ENCODE measurements at places on chromosomes 11 and 22.

DNA sequence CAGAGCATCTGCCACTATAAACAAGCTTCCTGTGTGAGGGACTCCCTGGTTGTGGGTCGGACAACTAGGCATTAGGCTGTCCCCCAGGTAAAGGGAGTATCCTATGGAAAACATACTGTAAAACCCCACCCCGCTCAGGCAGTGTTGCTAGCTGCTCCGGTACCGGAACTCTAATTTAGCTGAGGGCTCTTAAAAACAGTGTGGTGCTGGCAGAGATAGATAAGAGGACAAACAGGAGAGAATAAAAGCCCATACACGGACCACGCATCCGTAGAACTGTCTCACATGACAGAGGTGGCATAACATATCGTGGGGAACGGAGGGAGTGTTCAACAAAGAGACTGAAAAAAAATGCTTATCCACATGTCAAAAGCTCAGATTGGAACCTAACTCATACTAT lies 3.4 kb upstream of the MOGAT2 start:
- DNase-seq = no peak

DNA sequence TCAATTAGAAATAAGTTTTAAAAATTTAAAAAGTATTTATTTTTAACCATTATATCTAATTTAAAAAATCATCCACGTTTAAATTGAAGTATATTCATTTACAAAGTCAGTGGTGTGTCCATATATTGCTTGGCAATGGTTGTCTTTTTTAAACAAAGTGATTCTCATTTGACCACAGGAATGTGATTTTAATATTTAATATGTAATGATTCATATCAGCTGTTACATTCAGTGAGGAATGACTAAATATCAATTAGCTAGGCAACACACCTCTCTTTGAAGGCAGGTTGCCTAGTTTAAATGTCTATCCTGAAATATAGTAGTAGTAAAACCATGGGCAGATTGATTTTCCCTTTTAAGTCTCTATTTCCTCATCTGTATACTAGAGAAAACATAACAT lies 392.2 kb upstream of the CCDC179 start:
- DNase-seq = no peak

- no peak for DNase-seq
Measured at GRCh38 chr11:26522912-26523610, 49.0 kb downstream of the MUC15 start.

- no peak for DNase-seq
Measured at GRCh38 chr11:70848243-70848750, 404.1 kb downstream of the SHANK2 start.

DNA sequence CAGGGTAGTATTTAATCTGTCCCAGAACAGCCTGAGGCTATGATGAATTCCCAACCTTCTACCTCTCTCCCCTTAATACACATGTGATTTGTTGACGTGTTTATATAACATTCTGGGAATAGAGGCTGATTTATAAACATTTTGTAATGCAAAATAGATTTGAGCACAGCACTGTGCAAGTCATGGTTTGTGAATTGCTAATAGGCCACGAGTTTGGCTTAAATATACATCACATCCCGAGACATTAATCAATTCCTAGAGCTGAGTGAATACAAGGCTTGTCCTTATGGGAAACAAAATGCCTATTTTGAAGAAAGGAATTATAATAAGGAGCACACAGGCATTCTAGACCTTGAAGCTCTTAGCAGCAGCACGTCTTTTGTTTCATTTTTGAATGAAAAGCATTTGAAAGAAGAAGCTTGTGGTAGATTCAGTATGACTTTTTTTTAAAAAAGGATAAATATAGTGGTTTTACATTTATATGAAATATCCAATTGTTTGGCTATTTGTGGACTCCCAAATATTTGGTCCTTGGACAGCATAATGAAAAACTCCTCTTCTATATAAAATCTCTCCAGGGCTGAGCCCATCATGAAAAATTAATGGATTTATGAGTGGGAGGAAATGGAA lies 116.4 kb downstream of the SLC17A6 start:
- DNase-seq = no peak

- DNase-seq = no peak
Measured at GRCh38 chr11:34508524-34508923, 5.1 kb downstream of the ELF5 start.

All from stimulated activated CD4-positive, alpha-beta T cell treated with anti-CD3 and anti-CD28 coated beads, Interleukin-4, amount 100 ng/mL, for 4 hours (primary cell).